ENCODE measurements at places on chromosomes 5 and 9. TPM values are rescaled to one million over a fixed set of nuclear protein-coding genes. Genes with fewer than 3 reads are reported as not detected.
A peak's percentile ranks its signal among the peaks of the same experiment; 100 is the strongest.

Gene C9orf50
- not detected for total RNA-seq

Gene PAEP
- total RNA-seq = not detected

Gene OR13D1
- not detected for total RNA-seq

Gene SELENOP
- total RNA-seq = not detected

Gene MEIKIN
- not detected for total RNA-seq

Gene ADGRD2
- not detected for total RNA-seq

Gene DBH
- not detected for total RNA-seq

Gene IFNA13
- not detected for total RNA-seq

Gene FOXD4L4
- not detected for total RNA-seq

GRCh38 chr5:37837414-37838032 is 2.3 kb downstream of the GDNF start:
- H3K27me3 ChIP-seq = peaks cover 73% of the 10 kb centered on the region
- peak overlapping the region; percentile 44 for H3K4me3 ChIP-seq
- no peak overlapping the region for H3K27ac ChIP-seq
- peak; percentile 85 for DNase-seq
- peaks cover 23% of the 10 kb centered on the region for H3K4me1 ChIP-seq

- no peak overlapping the region for H3K27ac ChIP-seq
- H3K4me3 ChIP-seq = no peak overlapping the region
- H3K4me1 ChIP-seq = no peaks in the 10 kb centered on the region
- DNase-seq = no peak
Observed at GRCh38 chr9:134748591-134748990, 107.0 kb downstream of the COL5A1 start.

DNA sequence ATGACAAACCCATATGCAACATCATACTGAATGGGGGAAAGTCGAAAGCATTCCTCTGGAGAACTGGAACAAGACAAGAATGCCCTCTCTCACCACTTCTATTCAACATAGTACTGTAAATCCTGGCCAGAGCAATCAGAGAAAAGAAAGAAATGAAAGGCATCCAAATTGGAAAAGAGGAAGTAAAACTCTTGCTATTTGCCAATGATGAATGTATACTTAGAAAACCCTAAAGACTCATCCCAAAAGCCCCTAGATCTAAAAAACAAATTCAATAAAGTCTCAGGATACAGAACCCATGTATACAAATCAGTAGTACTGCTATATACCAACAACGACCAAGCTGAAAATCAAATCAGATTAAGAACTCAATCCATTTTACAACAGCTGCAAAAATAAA is 66.9 kb downstream of the SPATA31C2 start:
- H3K36me3 ChIP-seq = no peaks in the 10 kb centered on the region
- H3K4me3 ChIP-seq = no peak overlapping the region
- DNase-seq = no peak

GRCh38 chr5:179793468-179794139 is at the start of gene LTC4S:
TSS of gene LTC4S (plus strand) at chr5:179793986. CDS start at chr5:179794081, 95 bp downstream.
- peaks cover 6% of the 10 kb centered on the region for H3K36me3 ChIP-seq
- H3K27me3 ChIP-seq = no peaks in the 10 kb centered on the region
- peak within 1 kb of the TSS; percentile 55 for H3K4me3 ChIP-seq
- peaks cover 26% of the 10 kb centered on the region for H3K4me1 ChIP-seq

GRCh38 chr9:127389381-127390247 is 7.4 kb upstream of the SLC2A8 start:
- DNase-seq = no peak
- H3K4me3 ChIP-seq = no peak overlapping the region
- no peaks in the 10 kb centered on the region for H3K36me3 ChIP-seq
- peaks cover 34% of the 10 kb centered on the region for H3K4me1 ChIP-seq
- H3K27ac ChIP-seq = no peak overlapping the region

GRCh38 chr9:111854799-111855198 is 41.8 kb upstream of the UGCG start:
- H3K36me3 ChIP-seq = no peaks in the 10 kb centered on the region
- H3K27ac ChIP-seq = no peak overlapping the region
- H3K4me1 ChIP-seq = no peaks in the 10 kb centered on the region
- no peak overlapping the region for H3K4me3 ChIP-seq
- H3K27me3 ChIP-seq = no peaks in the 10 kb centered on the region

DNA sequence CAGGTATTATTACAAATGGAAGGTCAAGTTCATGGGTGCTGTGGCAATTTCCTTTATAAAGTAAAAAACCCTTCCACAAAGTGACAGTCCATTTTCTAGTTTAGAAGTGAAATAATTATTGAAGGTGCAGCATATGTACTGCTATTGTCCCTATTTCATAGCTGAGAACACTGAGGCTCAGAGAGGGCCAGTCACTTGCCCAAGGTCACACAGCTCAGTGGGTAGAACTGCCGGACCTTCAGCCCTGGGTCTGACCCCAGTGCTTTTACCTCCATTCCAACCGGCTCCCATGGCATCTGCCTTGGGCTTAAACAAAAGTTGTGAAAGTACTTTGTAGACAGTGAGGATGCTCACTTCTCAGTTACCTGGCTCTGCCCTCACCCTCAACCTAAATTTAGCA is 150.6 kb upstream of the SMIM23 start:
- no peak overlapping the region for H3K27ac ChIP-seq
- H3K27me3 ChIP-seq = peaks cover 16% of the 10 kb centered on the region
- no peaks in the 10 kb centered on the region for H3K36me3 ChIP-seq
- no peak overlapping the region for H3K4me3 ChIP-seq

GRCh38 chr9:11192993-11193392 is 580.2 kb upstream of the PTPRD start:
- H3K4me3 ChIP-seq = no peak overlapping the region
- no peak overlapping the region for H3K27ac ChIP-seq
- H3K36me3 ChIP-seq = no peaks in the 10 kb centered on the region
- H3K4me1 ChIP-seq = no peaks in the 10 kb centered on the region

GRCh38 chr5:42268630-42269029 is 154.6 kb upstream of the GHR start:
- no peaks in the 10 kb centered on the region for H3K4me1 ChIP-seq
- H3K27me3 ChIP-seq = no peaks in the 10 kb centered on the region
- H3K4me3 ChIP-seq = no peak overlapping the region
- H3K36me3 ChIP-seq = no peaks in the 10 kb centered on the region
- H3K27ac ChIP-seq = no peak overlapping the region
- no peak for DNase-seq

DNA sequence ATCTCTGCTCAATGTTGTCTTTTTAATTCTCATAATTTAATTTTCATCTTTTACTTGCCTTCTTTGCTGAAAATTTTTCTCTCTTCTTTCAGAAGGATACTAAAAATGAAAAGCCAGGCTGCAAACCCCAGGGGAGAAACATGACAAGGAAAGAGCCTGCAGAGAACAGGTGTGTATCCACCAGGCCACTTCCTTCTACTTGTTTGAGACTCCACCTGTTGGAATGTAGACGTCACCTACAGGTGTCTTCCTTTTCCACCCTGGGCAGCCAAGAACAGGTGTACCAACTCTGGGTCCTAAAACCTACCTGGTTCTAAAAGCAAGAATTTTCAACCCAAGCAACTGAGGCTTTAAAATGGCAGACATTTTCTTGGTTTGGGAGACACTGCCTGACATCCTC is 166.8 kb downstream of the ATP10B start:
- H3K27me3 ChIP-seq = peaks cover 3% of the 10 kb centered on the region
- H3K27ac ChIP-seq = no peak overlapping the region
- no peak overlapping the region for H3K4me3 ChIP-seq
- no peaks in the 10 kb centered on the region for H3K36me3 ChIP-seq

DNA sequence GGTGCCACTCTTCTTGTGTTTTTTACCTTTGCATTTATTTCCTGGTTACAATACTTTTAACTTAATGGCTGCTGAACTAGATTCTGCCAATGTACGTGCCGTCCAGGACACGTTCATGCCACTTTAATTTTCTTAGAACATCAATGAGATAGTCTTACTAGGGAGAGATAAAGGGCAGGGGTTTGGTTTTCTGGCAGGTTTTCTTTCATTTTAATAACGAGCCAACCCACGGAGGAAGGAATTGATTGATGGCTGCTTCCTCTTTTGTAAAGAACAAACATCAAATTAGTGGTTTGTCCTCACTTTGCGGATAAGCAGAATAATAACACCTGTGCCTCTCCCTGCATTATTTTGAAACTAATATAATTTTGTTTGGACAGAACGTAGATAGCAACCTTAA is 135.7 kb downstream of the DOCK8 start:
- H3K4me1 ChIP-seq = peaks cover 29% of the 10 kb centered on the region
- H3K27me3 ChIP-seq = no peaks in the 10 kb centered on the region
- H3K4me3 ChIP-seq = no peak overlapping the region
- H3K36me3 ChIP-seq = peaks cover 44% of the 10 kb centered on the region
- peak overlapping the region; percentile 86 for H3K27ac ChIP-seq
- DNase-seq = no peak

DNA sequence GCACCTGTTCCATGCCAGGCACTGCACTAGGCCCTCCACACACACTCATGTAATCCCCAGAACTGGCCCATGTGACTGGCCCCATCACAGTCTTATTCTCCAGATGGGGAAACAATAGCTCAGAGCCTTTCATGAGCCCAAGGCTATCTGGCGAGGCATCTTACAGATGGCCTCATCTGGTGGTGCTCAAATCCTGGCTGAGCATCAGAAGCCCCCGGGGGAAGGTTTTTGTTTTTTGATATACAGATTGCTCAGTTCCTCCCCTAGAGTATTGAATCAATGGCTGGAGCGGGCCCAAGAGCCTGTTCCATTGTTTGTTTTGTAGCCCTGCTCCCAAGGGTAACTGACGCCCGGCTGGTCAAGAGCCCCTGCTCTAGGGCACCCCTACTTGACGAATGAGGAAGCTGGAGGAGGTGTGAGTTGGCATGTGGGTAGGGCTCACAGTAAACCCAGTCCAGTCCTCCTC is 145.3 kb upstream of the RAPGEF1 start:
- H3K27ac ChIP-seq = no peak overlapping the region
- H3K4me1 ChIP-seq = no peaks in the 10 kb centered on the region
- no peak overlapping the region for H3K4me3 ChIP-seq
- no peaks in the 10 kb centered on the region for H3K27me3 ChIP-seq
- no peak for DNase-seq

GRCh38 chr5:25357605-25358004 is 712.8 kb upstream of the CDH10 start:
- no peak overlapping the region for H3K4me3 ChIP-seq
- H3K4me1 ChIP-seq = no peaks in the 10 kb centered on the region
- no peaks in the 10 kb centered on the region for H3K27me3 ChIP-seq
- no peak overlapping the region for H3K27ac ChIP-seq
- H3K36me3 ChIP-seq = no peaks in the 10 kb centered on the region

DNA sequence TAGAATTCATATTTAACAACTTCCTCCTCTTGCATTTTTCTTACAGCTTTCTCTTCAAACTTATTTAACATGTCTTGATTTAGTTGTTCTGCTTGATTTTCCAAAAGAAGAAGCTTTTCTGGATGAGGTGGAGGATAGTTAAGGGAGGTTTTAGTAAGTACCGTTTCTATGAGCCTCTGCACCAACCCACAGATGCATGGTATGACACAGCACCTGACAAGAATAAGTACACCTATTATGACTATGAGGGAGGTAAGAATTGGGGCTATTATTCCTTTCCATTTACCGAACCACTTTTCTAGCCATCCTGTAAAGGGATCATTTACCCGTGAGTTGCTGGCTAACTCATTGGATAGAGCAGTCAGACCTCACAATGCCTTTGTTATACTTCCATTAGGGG is 2.5 kb upstream of the HMGCS1 start:
- H3K4me1 ChIP-seq = peaks cover 42% of the 10 kb centered on the region
- H3K27ac ChIP-seq = peak overlapping the region; percentile 98
- H3K36me3 ChIP-seq = peaks cover 30% of the 10 kb centered on the region
- peak overlapping the region; percentile 2 for H3K4me3 ChIP-seq

DNA sequence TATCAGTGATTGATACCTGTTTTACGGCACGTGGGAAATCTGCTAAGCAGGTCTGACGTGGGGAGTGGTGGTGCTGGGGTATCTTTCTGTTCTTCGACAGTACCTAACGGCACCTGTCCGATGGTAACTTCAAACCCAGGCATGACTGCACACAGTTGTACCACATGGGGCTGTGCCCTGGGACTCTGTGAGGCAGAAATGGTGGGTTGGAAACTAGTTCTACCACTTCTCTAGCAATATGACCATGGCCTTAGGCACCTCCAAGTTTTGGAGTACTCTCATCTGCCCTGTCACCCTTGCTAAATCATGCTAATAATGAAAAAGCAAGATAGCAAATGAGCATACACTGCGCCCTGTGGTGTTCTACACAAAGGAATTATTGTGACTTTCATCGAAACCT is 30.9 kb downstream of the EPB41L4B start:
- H3K27ac ChIP-seq = no peak overlapping the region
- no peaks in the 10 kb centered on the region for H3K4me1 ChIP-seq
- H3K27me3 ChIP-seq = peaks cover 2% of the 10 kb centered on the region
- no peaks in the 10 kb centered on the region for H3K36me3 ChIP-seq
- no peak for DNase-seq

- no peak for DNase-seq
- H3K27ac ChIP-seq = no peak overlapping the region
- no peaks in the 10 kb centered on the region for H3K27me3 ChIP-seq
- H3K4me3 ChIP-seq = no peak overlapping the region
- peaks cover 57% of the 10 kb centered on the region for H3K4me1 ChIP-seq
Observed at GRCh38 chr5:148393390-148393741, 9.6 kb downstream of the FBXO38 start.

GRCh38 chr5:15344954-15345353 is 155.0 kb upstream of the FBXL7 start:
- H3K27ac ChIP-seq = no peak overlapping the region
- H3K27me3 ChIP-seq = no peaks in the 10 kb centered on the region
- no peaks in the 10 kb centered on the region for H3K36me3 ChIP-seq
- no peak for DNase-seq

GRCh38 chr9:113444736-113445135 is 18.8 kb upstream of the RGS3 start:
- peaks cover 3% of the 10 kb centered on the region for H3K4me1 ChIP-seq
- H3K36me3 ChIP-seq = no peaks in the 10 kb centered on the region
- H3K27me3 ChIP-seq = no peaks in the 10 kb centered on the region
- no peak overlapping the region for H3K4me3 ChIP-seq
- DNase-seq = no peak
- no peak overlapping the region for H3K27ac ChIP-seq

DNA sequence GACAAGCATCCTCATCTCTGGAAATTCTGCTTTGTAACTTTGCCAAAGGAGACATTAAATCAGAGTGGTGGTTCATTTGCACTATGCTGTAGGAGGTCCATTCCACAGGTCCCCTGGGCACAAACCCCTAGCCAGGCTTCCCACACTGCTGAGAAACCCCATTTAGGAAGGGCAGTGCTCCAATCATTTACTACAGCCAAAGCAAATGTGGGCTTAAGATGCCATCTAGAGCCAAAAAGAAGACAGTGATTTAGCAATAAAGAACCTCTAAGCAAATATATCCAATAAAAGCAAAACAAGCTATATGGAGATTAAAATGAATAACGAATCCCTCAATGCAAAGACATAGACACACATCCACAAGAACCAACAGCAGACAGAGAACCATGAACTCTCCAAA is 129.0 kb upstream of the ALDH1B1 start:
- no peak overlapping the region for H3K27ac ChIP-seq
- H3K36me3 ChIP-seq = peaks cover 4% of the 10 kb centered on the region
- DNase-seq = no peak
- no peak overlapping the region for H3K4me3 ChIP-seq

GRCh38 chr5:180618829-180619562 is 27.7 kb upstream of the SCGB3A1 start:
- no peak overlapping the region for H3K27ac ChIP-seq
- peak overlapping the region; percentile 59 for H3K4me3 ChIP-seq
- H3K36me3 ChIP-seq = no peaks in the 10 kb centered on the region
- peaks cover 5% of the 10 kb centered on the region for H3K4me1 ChIP-seq

- no peaks in the 10 kb centered on the region for H3K27me3 ChIP-seq
- H3K4me1 ChIP-seq = peaks cover 12% of the 10 kb centered on the region
- DNase-seq = no peak
- H3K27ac ChIP-seq = no peak overlapping the region
- H3K36me3 ChIP-seq = peaks cover 1% of the 10 kb centered on the region
- H3K4me3 ChIP-seq = no peak overlapping the region
Observed at GRCh38 chr9:120688758-120689157, 25.5 kb downstream of the MEGF9 start.

GRCh38 chr9:95788521-95788991 is 86.9 kb upstream of the ERCC6L2 start:
- H3K27me3 ChIP-seq = peaks cover 1% of the 10 kb centered on the region
- no peaks in the 10 kb centered on the region for H3K4me1 ChIP-seq
- DNase-seq = no peak
- no peaks in the 10 kb centered on the region for H3K36me3 ChIP-seq
